Stimulated activated CD8-positive, alpha-beta memory T cell treated with anti-CD3 and anti-CD28 coated beads, Interleukin-15, amount 100 ng/mL, for 48 hours (primary cell): ENCODE measurements at places on chromosomes 7 and 10.

DNA sequence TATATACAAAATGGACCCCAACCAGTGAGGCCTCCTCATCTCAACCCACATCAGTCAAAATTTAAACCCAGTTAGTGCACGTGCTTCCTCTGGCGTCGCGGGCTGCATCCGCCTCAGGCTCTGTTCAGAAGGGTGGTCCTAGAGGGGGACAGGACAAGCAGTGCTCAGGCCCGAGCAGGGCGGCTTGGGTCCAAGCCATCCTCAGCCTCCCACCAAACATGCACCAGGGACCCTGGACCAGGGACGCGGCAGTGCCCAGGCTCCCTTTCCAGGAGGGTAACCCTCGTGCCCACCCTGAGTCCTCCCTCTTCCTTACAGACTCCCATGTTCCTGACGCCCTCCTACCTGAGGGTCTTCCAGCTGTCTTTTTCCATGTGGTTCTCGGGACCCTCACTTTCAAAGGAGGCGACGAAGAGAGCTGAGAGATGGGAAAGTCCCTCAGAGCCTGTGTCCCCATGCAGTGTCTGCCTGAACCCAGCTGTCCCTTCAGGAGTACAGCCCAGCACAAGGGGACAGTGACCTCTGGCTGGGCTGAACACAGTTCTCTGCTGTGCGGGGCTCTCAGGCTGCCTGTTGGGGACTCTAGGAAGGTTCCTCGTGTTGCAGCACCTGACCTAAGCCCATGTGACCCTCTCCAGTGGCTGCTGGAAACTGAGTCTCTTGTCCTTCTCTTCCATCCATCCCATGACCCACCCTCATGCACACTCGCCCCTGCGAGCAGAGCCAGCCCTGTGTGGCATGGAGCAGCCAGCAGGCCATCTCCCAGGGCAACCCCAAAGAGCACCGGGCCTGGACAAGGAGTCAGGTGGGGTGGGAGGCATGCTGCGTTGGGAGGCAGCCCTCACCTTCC lies 58.1 kb downstream of the CSGALNACT2 start:
- no peak for DNase-seq

GRCh38 chr7:50505553-50506210 lies 55.5 kb upstream of the FIGNL1 start:
- DNase-seq: no peak

DNA sequence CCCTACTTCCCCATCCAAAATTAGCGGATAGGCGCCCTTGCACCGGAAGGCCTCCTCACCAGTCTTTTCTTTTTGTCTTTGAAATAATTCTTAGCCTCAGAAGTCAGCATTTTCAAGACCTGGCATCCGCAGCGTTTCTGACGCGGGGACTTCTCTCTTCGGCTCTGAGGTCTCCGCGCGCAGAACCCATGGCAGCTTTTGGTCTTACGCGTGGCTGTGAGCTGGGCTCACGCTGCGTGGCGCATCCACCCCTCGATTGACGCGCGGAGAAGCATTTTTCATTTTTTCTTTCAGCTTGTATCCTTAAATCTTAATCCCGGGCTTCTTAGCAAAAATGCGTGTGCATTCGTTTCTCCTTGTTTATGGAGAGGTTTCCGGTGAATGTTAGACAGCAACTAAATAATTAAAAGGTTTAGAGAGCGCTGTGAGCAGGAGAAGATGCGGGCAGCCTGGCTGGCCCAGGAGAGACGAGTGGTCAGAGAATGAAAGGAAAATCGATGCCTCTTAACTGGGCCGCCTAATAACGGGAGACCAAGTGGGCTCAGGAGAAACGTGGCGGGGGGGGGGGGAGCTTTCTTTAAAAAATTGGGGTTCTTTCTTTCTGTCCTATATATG lies 2.0 kb upstream of the GATA3 start:
- DNase-seq: no peak

- DNase-seq: no peak
Measured at GRCh38 chr10:5898163-5898562, 8.1 kb downstream of the FBH1 start.

DNA sequence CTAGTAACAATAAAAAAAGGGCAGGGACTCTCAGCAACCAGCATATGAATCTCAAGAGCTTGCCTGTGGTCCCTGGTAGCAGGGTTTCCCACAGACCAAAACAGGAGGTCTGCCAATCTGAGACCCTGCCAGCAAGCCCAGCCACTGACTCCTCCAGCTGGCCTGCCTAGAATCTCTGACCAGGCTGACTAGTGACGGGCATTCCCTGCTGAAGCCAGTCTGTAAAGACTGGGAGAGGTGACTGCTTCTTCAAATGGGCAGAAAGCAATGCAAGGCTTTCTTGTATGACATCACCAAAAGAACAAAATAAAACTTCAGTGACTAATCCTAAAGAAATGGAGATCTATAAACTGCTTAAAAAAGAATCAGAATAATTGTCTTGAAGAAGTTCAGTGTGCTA lies 249.4 kb downstream of the TCF7L2 start:
- no peak for DNase-seq

- DNase-seq: peak; percentile 25
Measured at GRCh38 chr7:107865956-107866775, 24.8 kb upstream of the DLD start.

DNA sequence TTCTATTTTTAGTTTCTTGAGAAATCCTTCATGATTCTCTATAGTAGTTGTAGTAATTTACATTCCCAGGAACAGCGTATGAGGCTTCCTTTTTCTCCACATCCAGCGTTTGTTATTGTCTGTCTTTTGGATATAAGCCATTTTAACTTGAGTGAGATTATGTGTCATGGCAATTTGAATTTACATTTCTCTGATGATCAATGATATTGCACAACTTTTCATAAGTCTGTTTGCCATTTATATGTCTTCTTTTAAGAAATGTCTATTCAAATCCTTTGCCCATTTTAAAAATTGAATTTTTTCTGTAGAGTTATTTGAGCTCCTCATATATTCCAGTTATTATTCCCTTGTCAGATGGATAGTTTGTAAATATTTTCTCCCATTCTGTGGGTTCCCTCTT lies 285.1 kb downstream of the REEP3 start:
- DNase-seq: no peak

- no peak for DNase-seq
Measured at GRCh38 chr10:102781090-102781920, 37.6 kb downstream of the WBP1L start.

GRCh38 chr7:69814421-69814962 lies 216.2 kb downstream of the AUTS2 start:
- DNase-seq: no peak

DNA sequence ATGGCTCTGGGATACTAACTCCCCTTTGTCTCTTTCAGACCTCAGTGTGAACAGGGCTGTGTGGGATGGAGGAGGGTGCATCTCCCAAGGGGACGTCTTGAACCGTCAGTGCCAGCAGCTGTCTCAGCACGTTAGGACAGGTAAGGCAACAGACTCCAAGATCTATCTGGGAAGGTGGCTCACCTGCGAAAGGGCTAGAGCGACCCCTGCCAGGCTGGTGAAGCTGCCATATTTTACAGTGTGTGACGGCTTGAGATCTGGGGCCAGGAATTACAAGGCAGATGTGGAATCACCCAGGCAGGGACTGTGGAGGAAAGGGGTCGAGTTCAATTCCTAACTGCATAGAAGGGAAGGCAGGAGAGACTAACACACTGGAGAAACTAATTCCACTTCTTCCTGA lies 11.2 kb downstream of the MUC17 start:
- DNase-seq: no peak
